Adrenal gland (tissue), 19 donors: ENCODE measurements at places on chromosomes 13 and 19. TPM values are rescaled to one million over a fixed set of nuclear protein-coding genes. Genes with fewer than 3 reads are reported as not detected.

The TMIGD2 gene
- polyA plus RNA-seq: not detected

The NKPD1 gene
- 0.13 TPM for polyA plus RNA-seq

The PBX4 gene
- polyA plus RNA-seq: not detected

DNA sequence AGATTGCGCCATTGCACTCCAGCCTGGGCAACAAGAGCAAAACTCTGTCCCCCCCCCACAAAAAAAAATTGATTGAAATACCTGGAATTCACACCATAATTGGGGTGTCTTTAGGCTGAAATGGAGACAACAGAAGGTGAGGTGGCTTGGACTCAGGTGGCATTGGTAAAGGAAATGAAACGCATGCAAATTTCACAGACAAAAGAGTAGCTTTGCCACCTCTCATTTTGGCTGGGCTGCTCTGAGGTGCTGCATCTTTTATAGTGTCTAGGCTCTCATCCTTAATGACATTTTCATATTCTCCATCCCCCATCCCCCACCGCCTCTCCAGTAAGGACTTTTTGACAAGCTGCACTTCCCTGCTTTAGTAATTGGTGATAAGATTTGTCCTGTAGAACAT is 6.9 kb downstream of the UBE2L5 start:
- H3K36me3 ChIP-seq: no peaks in the 10 kb centered on the region
- no peak overlapping the region for H3K4me3 ChIP-seq
- no peak overlapping the region for H3K27ac ChIP-seq
- no peaks in the 10 kb centered on the region for H3K4me1 ChIP-seq
- DNase-seq: no peak

DNA sequence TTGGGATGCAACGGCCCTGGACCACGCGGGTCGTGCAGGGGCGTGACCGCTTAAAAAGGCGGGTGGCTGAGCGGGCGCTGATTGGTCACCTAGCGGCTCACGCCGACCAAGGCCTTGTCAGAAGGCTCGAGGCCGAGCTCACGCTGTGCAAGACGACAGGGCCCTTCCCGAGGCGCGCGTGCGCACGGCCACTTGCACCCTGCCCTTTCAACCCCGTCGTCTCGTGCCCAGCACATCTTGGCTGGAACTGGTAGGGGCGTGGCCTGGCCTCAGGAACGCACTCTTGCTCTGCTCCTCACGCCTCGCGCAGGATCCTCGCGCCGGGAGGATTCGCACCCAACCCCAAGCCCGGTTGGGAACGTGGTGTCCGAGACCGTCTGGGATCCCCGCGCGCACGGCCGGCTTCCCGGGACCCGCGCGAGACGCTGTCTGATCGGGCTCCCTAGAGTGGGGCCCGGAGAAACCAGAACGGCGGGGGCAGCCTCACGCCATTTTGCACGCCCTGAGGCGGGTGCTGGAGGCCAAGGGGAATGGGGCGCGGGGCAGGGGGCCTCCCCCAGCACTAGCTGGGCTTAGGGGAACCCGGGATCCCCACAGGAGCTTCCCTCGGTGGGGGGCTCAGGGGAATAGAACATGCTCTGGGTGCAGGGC is at the start of gene MEIOSIN:
Gene MEIOSIN (plus strand): TSS at position 280 of the 651 bp plus-strand sequence. CDS start 1,938 bp downstream, outside the sequence.
- no peaks in the 10 kb centered on the region for H3K4me1 ChIP-seq
- H3K27ac ChIP-seq: no peak within 1 kb of the TSS
- no peak for DNase-seq
- H3K27me3 ChIP-seq: no peaks in the 10 kb centered on the region

DNA sequence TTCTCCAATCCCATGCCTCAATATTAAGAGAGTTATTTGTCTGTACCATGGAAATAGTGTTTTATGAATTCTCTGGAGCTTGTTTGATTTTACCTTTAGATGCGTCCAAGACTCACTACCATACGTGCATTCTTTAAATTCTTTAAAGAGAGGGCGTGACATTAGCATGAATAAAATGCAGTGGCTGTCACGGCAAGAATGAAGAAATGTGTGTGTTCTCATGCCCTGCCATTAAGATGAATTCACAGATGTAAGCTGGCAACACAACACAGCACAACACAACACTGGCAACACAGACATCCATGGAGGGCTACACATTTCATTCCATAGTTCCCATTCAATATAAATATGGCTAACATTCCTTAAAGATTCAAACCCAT is 213.4 kb downstream of the ENOX1 start:
- H3K4me1 ChIP-seq: no peaks in the 10 kb centered on the region
- H3K27ac ChIP-seq: no peak overlapping the region
- no peak for DNase-seq
- no peaks in the 10 kb centered on the region for H3K36me3 ChIP-seq

- no peaks in the 10 kb centered on the region for H3K27me3 ChIP-seq
- peak; percentile 76 for DNase-seq
- peak overlapping the region; percentile 97 for H3K4me3 ChIP-seq
- peaks cover 47% of the 10 kb centered on the region for H3K4me1 ChIP-seq
- peak overlapping the region; percentile 90 for H3K27ac ChIP-seq
These were observed 2.6 kb upstream of the SPACA6 start for GRCh38 chr19:51690454-51691073.

The AMER2 gene
- polyA plus RNA-seq: 0.16 TPM

DNA sequence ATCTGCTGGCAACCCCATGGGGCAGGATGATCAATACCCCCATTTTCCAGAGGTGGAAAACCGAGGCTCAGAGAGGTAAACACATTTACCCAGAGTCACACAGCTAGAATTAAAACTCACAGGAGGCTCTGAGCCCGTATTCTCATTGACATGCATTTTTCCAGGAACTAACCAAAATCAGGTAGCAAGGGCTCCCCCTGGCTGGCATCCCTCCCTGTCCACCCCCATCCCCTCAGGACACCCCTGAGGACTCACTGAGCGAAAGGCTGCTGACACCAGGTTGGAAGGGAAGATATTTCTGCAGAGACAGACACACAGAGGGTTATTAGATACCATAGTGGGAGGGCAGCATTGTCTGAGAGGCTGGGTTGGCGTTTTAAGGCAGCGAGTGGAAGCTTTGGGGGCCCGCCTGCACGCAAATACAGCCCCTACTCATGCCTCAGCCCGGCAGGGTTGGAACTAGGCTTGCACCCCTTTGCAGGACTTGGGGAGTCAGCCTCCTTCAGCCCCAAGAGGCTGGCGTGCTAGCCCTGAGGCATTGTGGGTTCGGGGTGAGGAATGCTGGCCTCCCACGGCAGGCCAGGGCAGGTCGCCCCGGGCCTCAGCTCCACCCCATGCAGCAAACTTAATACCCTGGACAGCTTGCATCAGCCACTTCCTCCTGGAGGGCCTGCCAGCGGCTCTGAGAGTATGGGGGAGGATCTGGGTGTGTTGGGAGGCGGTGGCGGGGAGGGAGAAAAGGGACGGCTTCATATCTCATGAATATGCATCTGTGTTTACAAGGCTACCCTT is 3.9 kb downstream of the SLC1A5 start:
- DNase-seq: peak; percentile 49
- peaks cover 19% of the 10 kb centered on the region for H3K4me1 ChIP-seq
- peaks cover 4% of the 10 kb centered on the region for H3K27me3 ChIP-seq
- no peak overlapping the region for H3K4me3 ChIP-seq
